ENCODE measurements at places on chromosomes 3 and 15.
A peak's percentile ranks its signal among the peaks of the same experiment; 100 is the strongest.

DNA sequence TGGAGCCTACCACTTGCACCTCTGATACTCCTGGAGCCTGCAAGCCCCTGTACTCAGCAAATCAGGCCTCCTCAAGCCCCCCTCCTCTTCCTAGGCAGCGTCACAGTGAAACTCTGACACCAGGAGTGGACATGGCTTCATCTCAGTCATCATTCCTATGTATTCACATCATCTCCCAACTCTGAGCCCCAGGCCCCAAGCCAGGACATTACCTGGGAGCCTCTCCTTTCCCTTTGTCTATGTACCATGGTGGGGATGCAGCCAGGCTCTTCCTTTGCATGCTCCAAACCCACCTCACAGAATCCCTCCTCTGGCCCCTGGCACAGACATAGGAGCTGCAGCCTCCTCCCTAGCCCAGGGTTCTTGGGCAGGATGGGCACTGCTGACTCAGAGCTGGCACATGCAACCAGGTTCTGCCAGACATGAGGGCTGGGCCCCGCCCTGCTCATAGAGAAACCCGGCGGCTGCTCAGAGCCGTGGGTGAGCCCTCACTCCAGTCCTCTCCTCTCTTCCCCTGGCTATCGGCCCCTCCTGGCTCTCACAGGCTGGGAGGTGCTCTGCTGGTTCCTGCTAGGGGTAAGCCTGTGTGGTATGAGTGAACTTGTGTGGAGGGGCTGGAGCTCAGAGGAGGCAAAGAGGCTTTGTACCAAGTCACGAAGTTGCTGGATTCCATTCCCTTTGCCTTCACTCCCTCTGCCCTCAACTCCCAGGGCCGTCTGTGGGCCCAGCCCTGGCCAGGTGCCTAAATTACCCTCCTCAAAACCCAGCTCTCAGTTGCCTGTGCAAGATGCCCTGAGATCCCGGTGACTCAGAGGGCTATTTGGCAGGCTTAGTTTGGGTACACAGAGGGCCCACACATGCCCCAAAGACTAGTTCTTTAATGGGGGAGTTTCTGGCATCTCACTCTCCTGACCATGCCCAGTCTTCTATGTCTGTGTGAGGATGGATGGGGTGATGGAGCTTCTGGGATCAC, 1.9 kb upstream of the PLCD1 start:
- DNase-seq = peak; percentile 23

DNA sequence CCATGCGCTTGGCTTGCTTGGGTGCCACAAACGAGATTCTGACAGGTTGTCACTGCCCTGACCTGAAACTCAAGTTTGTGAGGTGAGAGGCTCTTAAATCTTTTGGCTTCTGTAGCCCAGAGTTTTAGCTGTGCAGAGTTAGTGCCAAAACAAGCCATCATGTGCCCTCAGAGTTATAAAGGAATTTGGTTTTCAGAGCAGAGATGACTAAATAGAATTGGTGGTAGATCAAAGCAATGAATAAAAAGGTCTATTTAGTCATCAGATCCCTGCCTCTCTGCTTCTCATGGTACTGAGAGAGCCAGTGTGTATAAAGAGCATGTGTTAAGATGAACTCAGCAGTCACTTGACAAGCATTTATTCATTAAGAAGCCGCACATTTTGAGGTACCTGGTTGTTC, 207.5 kb upstream of the DPH6 start:
- no peak for DNase-seq

DNA sequence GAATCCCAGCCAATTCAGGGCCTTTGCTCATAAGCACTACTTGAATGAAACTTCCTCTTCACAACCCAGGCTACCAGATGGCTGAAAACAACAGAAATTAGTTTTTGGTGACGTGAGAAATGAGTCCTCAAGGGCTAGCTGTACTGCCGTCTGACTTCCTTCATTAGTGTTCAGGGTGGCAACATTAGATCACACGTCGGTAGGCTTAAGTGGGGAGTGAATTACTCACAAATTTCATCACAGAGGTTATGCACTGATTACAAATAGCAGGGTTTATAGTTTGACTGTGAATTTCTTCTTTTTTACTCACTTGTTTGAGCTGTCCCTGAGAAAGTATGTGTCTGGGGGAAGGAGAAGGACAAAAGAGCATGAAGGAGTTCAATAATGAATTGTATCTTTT, 397.2 kb downstream of the GAP43 start:
- DNase-seq = no peak

DNA sequence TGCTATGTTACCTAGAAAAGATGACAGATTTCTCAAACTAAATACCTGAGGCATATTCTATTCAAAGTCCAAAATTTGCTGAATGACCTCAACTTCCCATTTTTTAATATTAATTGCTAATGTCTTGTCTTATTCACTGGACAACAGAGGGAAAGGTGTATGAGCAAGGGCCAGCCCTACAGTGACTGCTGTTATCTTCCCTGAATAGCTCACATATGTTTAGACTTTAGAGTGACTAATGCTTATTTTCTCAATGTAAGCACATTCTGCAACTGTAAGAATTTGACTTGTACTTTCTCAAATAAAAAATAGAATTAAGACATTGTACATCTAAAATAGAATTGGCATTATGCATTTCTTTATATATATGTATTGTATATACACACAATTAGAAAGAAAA, 26.5 kb upstream of the AADACL2 start:
- no peak for DNase-seq

DNA sequence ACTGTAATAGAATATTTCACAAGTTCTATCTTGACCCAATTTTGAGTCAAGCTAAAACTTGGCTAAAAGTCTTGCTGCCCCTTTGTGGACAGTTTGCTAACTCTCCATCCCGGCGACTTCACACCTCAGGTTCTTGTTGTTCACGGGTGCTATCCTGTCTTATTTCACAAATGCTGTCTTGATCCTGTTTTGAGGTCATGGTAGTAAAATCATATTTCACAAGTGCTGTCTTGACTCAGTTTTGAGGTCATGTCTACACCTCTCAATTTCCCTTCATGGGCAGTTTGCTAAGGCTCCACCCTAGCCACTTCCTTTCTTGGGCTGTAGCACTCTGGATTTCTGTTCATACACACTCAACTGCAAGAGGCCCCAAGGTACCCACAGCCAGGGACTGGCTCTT, 45.0 kb upstream of the GK5 start:
- no peak for DNase-seq

Data from dermis blood vessel endothelial cell (primary cell).